ENCODE measurements at places on chromosomes 16 and 17. TPM values are rescaled to one million over a fixed set of nuclear protein-coding genes. Genes with fewer than 3 reads are reported as not detected.

- peak; percentile 84 for DNase-seq
Measured at GRCh38 chr16:2964475-2965336, 631 bp downstream of the KREMEN2 start.

DNA sequence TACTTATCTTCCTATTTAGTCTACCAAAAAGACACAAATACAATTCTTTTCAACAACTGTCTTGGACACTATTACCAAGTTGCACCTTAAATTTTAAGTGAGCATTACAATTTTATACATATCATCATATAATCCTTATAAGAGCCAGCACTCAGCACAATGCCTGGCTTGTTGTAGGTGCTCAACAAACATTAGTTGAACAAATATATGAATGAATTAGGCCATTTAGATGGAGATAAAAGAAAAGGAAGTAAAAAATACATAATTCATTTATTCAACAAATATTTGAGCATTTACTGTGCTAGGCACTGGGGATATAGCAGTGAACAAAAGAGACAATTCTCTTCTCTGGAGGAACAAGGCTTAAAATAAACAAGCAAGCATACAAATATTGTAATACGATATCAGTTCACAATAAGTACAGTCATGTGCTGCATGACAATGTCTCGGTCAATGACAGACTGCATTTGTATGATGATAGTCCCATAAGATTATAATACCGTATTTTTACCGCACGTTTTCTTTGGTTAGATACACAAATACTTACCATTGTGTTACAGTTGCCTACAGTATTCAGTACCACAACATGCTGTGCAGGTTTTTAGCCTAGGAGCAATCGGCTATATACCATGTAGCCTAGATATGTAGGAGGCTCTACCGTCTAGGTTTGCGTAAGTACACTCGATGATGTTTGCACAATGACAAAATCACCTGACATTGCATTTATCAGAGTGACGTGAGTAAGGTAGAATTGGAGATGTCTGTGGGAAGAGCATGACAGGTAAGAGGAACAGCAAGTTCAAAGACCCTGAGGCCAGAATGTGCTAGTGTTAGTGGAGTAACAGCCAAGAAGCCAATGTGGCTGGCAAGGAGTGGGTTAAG, 86.4 kb upstream of the HS3ST2 start:
- no peak for DNase-seq

DNA sequence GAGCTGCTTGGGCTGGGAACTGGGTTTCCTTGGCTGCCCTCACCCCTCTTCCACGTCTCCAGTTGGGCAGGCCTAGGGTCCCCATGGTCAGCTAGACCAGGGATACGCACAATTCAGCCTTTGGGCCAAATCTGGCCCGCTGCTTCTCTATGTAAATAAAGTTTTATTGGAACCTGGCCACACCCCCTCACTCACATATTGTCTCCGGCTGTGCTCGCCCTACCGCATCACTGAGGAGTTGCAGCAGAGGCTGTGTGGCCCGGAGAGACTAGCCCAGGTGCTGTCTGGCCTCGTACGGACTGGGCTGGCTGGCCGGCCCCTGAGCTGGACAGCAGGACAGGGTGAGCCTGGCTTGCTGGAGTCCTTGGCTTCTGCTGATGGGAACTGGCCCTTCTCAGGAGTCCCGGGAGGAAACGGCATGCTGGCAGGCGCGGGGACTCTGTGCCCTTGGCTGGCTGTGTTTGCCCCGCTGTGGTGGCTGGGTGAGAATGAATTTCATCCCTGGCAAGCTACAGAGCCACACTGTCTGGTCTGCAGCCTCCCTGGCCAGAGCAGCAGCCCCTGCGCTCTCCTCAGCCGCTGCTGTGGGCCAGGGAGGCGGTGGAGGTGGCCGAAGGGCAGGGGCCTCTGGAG, 82.0 kb downstream of the ENGASE start:
- no peak for DNase-seq

DNA sequence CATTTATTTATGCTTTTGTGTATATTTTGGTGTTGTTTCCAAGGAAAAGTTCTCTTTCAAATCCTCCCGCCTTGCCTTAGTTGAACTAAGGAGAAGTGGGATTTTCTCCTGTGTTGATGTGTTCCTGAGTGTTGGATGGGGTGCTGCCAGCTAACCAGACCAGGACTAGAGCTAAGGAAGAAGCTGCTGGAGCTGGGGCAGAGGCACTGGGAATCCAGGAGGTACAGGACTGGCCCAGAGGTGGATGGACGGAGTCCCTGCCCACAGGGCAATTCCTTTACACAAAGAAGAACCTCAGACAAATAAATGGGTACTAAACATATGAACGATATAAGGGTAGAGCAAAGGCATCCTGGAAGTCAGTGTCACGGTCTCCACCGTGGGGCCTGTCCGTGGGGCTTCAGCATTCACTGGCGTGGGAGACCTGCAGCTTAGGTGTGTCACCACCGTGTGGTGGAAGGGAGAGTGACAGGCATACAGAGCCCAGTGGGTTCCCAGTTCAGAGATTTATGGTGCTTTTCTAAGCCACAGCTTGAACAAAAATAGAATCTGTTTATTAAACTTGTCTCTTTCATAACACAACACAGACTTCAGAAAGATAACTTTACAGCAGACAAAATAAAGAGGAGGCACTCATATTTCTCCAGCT, 270.7 kb downstream of the NTN1 start:
- no peak for DNase-seq

DNA sequence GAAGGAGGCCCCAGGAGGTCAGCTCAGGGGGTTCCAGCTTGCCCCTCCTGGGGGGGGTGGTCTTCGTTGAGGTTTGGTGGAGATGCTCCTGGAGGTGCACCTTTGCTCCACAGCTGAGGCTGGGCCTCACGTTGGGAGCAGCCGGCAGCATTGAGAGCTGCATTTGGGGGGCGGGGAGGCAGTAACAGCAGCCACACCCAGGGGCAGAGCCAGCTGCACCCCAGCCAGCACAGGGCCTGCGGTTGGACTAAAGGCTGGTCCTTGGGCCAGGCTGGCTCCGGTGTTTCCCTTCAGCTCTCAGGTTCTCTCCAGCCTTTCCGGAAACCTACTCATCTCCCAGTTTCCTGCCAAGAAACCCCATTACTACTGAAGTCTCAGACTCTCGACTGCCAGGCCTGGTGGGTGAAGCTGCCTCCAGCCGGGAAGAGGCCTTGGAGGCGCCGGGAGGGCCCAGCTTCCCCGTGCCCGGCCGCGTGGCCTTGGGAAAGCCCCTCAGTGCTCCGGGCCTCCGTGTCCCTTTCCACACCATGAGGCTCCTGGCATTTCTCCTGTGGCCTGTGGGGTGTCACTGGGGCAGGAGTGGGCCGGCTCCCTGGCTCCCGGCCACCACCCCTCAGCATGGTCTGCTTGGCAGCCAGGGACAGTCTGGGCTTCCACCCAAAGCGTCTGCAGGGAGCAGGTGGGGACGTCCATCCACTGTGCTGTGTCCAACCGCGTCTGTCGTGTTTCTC, 14.0 kb upstream of the BAIAP2 start:
- DNase-seq = peak; percentile 92

GRCh38 chr16:57949013-57949412, 21.9 kb downstream of the CNGB1 start:
- DNase-seq = no peak

DNA sequence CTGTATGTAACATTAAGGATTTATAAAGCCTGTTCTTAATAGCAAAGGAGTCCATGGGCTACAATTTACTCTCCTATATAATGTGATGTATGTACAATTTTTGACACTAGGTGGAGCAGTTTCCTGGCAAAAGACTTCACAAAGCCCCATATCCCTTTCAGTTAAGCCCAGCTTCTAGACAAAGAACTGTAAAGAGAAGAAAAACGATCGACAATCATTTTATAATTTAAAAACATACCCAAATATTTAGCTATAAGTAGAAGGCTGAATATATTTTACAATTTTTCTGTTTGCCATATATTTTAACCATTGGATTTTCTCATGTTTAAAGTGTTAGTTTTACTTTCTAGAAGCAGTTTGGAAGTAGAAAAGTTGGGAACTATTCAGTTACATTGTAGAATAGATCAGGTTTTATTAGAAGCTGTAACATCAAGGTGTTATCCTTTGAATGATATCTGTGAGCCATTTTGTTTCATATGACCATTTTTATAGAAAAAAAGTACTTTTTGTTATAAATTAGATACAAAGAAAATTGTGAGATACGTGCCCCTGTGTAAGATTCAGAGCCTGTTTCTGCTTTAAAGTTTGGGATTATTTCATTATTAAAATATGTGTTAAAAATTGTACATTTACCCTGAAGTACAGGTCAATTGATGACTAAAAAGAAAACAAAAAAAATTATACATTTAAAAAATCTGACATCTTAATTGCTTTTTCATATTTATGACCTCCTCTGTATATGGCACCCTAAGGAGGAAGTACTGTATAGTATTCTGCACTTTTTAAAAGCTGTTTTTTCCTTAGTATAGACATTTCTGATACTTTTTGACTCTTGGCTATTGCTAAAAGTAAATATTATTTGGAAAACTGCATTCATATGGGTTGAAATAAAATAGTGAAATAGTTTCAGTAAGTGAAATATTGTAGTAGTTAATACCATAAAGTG, 46.3 kb downstream of the VMP1 start:
- DNase-seq = peak; percentile 78

DNA sequence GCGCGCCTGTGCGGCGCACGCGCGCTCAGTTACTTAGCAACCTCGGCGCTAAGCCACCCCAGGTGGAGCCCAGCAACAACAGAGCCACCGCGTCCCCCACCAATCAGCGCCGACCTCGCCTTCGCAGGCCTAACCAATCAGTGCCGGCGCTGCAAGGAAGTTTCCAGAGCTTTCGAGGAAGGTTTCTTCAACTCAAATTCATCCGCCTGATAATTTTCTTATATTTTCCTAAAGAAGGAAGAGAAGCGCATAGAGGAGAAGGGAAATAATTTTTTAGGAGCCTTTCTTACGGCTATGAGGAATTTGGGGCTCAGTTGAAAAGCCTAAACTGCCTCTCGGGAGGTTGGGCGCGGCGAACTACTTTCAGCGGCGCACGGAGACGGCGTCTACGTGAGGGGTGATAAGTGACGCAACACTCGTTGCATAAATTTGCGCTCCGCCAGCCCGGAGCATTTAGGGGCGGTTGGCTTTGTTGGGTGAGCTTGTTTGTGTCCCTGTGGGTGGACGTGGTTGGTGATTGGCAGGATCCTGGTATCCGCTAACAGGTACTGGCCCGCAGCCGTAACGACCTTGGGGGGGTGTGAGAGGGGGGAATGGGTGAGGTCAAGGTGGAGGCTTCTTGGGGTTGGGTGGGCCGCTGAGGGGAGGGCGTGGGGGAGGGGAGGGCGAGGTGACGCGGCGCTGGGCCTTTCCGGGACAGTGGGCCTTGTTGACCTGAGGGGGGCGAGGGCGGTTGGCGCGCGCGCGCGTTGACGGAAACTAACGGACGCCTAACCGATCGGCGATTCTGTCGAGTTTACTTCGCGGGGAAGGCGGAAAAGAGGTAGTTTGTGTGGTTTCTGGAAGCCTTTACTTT, at the start of gene UBB:
TSS of gene UBB (plus strand) at position 452 of the 856 bp plus-strand sequence. CDS start 817 bp downstream, outside the sequence.
- peak; percentile 98 for DNase-seq

DNA sequence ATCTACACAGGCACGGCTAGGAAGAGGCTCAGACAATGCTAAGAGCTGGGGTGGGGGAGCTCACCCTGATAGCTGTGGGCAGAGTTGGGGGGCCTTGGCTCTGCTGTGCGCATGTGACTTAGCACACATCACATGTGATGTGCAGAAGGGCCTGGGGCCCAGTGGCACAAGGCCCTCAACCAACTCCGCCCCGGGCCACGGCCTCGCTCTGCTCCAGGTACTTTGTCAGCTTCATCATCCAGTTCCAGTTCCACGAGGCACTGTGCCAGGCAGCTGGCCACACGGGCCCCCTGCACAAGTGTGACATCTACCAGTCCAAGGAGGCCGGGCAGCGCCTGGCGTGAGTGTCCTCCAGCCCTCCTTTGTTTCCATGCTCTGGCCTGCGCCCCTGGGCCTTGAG, 19.3 kb downstream of the ACE start:
- no peak for DNase-seq

MEOX1 gene
- 8.6 TPM for total RNA-seq

Data from Daoy (cell line).